ENCODE measurements at places on chromosomes 12 and 14.

DNA sequence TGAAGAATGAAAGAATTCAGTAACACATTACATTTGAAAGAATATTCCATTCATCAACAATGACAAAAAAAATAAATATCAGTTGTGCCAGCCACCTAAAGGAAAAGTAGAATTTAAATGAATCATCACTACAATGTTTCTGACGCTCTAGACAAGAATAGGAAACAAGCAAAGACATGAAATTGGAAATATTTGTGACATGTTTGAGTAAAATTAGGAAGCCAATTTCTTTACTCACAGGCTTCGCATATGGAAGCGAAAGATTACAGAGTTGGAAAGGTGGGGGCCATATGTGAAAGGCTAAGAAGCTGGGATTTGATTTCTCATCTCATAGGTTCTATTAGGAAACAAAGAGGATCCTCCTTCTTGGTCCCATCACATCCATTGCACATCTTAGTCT is 279.0 kb downstream of the IPO8 start:
- no peak for DNase-seq

DNA sequence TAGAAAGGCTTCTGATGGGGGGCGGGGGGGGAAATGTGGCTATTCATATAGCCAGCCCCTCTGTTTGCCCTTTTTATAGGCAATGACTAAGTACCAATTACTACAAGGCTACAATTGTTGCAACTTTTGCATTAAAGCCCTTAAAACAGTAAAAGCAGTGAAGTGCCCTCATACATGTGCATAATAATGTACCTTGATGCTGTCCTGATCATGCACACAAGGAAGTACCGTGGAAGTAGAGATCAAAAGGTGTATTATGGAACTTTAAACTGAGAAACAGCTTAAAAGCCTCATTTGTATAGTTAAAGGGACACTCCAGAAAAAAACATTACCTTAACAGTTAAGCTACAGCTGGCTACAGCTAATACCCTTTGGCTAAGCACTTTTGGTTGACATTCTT is 111.8 kb downstream of the PLEKHG7 start:
- DNase-seq = no peak

GRCh38 chr12:30187426-30187825 is 403.7 kb upstream of the TMTC1 start:
- DNase-seq = no peak

DNA sequence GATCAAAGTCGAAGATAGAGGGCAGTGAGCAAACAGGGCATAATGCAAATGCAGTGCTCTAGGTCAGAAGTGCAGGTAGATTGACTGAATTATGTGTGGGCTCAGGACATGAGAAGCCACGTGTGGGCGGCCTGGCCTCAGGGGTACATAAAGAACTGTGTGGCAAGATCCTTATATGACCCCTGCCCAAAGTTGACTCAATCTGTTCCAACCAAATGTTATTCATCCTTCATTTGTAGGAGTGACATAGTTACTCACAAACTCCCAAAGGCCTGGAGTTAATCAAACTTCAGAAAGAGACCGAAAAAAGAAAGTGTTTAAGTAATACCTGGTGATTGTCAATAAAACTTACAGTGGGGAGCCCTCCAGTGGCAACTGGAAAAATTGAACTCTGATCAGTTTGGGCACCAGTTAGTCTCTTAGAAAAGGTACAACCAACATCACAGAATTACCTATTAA is 150.4 kb upstream of the FAR2 start:
- no peak for DNase-seq

GRCh38 chr12:45285717-45286116 is 69.8 kb downstream of the ANO6 start:
- DNase-seq = no peak

DNA sequence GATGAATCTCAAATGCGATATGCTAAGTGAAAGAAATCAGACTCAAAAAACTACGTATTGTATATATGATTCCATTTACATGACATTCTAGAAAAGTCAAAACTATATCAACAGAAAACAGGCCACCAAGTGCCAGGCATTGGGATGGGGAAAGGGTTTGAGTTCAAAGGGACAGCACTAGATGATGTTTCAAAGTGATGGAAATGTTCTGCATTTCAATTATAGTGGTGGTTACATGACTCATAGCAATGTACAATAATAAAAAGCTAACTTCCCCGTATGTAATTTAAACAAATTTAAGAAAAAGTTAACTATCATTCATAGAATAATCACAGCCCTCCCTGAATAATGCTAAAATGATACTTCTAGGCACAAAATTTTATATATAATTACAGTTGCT is 13.5 kb downstream of the HECTD1 start:
- no peak for DNase-seq

DNA sequence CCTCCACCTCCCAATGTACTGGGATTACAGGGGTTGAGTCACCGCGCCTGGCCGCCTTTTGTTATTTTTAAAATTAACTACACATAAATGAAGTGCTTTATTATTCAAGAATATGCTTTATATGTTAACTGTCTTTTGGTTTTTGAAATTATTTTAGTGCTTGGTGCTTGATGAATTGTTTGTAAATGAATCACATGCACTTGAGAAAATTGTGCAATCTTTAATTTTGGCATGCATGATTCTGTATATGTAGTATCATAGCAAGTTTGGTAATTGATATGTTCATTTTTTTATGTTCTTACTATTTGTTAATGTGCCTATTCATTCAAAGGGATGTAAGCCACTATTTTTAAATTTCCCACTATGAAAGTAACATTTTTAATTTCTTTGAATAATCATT is 440.9 kb downstream of the NAV3 start:
- DNase-seq = no peak

Data from stimulated activated CD8-positive, alpha-beta memory T cell treated with anti-CD3 and anti-CD28 coated beads, Interleukin-7, amount 100 ng/mL, for 1 hour (primary cell).